HuH-7 (cell line): ENCODE measurements at places on chromosomes 2 and 18.

DNA sequence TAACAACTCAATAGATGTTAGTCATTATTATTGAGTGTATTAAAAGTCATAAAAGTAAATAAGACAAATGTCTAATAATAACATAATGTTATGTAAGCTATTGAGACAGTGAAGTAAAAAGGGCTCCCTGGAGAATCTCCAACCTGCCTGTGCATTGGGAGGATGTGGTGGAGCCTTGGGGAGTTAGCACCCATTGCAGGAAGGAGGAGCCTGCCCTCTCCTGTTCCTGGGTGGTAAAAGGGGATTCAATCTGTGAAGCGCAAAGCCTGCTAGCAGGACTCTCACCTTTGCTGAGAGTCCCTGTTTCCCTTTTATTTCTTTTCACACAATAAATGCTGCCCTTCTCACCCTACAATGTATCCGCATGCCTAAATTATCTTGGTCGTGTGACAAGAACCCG is 206.1 kb downstream of the RAB3GAP1 start:
- DNase-seq = no peak

DNA sequence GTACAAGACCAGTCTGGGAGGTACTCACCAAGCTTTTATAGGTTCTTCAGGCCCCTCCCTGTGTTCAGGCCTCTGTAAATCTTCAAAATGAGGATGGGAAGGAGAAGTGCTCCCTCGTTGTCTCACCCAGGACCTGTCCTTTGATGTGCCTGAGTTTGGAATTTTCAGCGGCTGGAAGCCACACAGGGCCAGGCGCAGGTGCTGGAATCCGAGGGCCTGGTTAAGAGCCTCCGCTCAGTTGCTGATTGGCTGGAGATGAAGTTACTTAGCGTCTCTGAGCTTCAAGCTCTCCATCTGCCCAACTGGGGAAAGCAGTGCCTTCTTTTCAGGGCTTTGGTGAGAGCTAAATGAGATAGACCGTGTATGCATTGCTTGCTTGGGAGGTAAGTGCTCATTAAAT is 30.0 kb downstream of the HJURP start:
- no peak for DNase-seq

DNA sequence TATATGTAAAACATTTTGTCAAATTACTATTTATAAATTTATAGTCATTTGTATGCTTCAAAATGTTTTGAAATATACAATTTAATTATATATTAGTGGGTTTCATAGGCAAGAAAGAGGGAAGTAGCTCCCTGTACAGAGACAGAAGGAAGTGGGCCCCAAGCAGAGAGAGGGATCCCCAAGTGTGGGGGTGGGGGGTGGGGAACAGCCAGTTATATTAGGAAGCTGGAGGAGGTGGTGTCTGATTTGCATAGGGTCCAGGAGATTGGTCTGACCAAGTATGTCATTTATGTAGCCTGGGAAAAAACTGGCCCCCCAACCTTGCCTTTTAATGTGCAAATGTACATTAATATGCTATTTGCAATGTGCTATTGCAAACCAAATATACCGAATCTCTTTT is 76.5 kb upstream of the ZSWIM2 start:
- no peak for DNase-seq

- no peak for DNase-seq
These were observed 31.5 kb downstream of the DYNC1I2 start for GRCh38 chr2:171718720-171719119.

- no peak for DNase-seq
These were observed 93.7 kb downstream of the SESTD1 start for GRCh38 chr2:179170901-179171300.

- no peak for DNase-seq
These were observed 60.7 kb upstream of the ITGA6 start for GRCh38 chr2:172366596-172367150.

- DNase-seq = no peak
These were observed 108.2 kb upstream of the SMAD2 start for GRCh38 chr18:48038636-48039035.

GRCh38 chr2:117770730-117771129 is 43.8 kb upstream of the DDX18 start:
- no peak for DNase-seq

GRCh38 chr2:162925595-162925994 is 87.0 kb upstream of the KCNH7 start:
- DNase-seq = no peak

DNA sequence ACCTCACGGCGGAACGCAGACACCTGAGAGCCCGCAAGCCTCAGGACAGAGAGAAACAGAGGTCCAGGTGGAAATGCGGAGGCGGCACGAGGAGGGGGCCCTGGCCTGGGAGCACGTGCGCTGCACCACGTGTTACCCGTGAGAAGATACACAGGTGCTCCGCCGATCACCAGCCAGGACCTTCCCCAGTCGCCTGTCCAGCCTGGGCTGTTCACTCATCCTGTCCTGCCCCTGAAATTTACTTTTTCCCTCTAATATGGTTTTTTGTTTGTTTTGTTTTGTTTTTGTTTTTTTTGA is 44.3 kb downstream of the TWIST2 start:
- DNase-seq = no peak

DNA sequence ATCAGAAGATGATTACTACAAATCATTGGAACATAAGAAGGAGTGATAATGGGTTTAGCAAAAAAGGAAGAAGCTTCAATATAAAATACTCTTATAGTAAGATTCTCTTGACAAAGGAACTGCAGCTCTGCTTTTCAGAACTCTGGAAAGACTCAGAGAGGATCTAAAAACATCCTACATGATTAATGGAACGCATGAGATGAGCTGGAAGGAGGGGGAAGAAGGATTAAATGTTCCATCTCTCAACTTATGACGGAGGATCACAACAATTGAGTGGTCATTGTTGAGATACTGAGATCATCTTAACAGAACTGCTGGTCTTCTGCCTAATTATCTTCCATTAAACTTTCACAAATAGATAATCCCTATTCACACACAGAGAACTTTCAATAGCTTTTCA is 267.5 kb upstream of the SLC8A1 start:
- no peak for DNase-seq

GRCh38 chr2:86297382-86298147 is 39.9 kb downstream of the REEP1 start:
- DNase-seq = no peak

DNA sequence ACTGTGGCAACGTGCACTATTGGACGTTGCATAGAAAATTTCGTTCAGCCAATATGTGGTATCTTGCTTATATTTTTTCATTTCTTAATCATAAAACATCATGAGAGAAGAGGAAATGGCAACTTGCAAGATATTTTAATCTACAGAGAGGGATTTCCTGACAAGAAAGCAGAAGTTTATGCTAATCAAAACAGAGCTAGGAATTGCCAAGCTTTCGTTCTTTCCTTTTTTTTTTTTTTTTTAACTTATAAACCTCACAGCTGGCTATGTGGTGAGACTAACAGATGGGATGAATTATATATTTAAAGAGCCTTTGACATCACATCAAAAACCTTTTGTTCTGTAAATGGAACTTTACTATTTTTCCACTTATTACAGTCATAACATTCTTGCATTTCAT is 1136.9 kb upstream of the TMEFF2 start:
- DNase-seq = no peak

GRCh38 chr2:151111599-151112278 is 149.9 kb downstream of the RBM43 start:
- DNase-seq = no peak

DNA sequence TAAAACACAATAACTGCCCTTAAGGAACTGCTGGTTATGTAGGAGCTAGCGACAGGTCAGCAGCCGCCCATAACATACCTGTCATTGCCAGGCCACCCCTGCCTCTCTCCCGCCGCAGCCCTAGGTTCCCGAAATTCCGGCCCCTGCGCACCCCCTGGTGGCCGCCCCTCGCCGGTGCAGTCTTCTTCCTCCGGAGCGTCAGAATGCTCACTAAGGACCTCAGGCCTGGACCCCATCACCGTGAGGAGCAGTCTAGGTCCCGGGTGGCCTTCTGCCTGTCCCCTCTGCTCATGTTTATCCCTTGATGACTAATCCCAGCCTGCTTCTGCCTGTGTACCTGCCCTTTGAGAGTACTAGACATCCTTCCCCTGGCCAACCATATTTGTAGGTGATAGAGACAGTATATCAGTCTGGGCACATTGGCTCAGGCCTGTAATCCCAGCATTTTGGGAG is 115.7 kb upstream of the SLC1A4 start:
- peak; percentile 90 for DNase-seq

- no peak for DNase-seq
These were observed 6.1 kb downstream of the IMPACT start for GRCh38 chr18:24432618-24433017.

DNA sequence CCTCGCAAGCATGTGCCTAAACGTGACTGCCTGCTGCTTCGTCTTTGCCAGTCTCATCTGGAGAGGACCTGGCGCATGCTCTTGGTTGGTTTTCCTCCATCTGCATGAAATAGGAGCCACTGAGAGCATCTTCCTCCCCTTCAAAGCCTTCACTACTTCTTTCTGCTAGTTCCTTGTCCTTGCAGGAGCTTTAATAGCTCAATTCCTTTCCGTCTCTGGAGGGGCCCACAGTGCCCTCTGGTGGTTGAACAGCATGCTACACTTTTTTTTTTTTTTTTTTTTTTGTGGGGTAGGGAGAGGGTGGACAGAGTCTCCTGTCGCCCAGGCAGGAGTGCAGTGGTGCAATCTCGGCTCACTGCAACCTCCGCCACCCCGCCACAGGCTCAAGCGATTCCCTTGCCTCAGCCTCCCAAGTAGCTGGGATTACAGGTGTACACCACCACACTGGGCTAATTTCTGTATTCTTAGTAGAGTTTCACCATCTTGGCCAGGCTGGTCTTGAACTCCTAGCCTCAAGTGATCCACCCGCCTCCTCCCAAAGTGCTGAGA is 59.6 kb downstream of the SP110 start:
- DNase-seq = peak; percentile 44

- no peak for DNase-seq
These were observed 294.5 kb upstream of the NT5C1B start for GRCh38 chr2:18883616-18884456.

DNA sequence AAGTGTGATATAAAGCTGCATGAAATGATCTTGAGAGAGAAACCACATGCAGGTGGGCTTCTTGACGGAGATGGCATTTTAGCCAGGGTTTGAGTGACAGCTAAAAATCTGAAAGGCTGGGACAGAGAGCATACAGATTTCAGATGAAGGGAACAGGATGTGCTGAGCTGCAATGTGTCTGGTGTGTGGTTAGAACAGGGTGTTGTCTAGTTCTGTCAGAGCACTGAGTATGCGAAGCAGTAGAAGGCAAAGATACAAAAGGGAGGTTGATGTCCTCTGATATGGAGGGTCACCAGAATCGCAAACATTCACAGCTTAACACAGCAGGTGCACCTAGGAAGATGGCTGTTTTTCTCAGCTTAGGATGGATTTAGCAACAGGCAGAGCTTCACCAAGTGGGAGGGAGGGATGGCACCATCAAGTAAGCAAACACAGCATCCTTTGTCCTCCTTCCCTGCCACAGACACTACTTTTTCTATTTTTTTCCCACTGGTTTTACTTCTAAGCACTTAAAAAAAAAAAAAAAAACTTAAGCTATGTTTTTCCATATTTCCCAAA is 182.5 kb downstream of the TMX3 start:
- no peak for DNase-seq

DNA sequence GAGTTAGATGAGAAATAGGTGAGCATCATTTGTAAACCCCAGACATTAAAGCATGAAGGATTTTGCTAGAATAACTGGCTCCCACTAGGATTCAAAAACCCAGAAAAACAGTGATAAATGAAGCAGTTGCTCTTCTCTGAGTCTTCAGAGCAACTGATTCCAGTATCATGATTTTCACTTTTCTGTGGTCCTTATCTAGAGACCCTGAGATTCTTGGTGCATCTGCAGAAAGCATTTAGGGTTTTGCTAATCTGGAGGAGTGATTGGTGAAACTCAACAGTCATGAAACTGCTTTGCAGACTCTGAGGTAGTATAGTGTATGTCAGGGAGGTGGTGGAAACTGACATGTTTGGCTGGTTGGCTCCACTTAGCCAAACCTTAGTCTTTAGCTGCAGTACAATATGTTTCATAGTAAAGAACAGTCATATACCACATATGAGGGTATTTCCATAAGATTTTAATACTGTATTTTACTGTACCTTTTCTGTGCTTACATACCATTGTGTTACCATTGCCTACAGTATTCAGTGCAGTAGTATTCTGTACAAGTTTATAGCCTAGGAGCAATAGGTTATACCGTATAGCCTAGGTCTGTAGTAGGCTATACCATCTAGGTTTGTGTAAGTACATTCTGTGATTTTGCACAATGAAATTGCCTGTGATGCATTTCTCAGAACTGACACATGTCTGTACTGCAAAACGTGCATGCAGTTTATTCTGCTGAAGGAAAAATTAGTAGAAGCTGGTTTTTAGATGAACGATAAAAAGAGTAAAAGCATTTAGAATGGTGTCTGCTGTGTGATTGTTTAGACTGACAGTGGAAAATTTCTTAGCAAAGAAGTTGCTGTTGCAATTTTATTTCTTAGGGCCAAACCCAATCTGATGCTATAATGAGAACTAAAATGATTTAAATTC is 23.8 kb downstream of the EML4 start:
- no peak for DNase-seq

GRCh38 chr2:11370377-11371091 is 26.1 kb upstream of the ROCK2 start:
- DNase-seq = no peak

GRCh38 chr18:22883179-22883578 is 49.9 kb upstream of the RBBP8 start:
- DNase-seq = no peak

- DNase-seq = no peak
These were observed 182.4 kb upstream of the ZNF521 start for GRCh38 chr18:25534401-25534800.

DNA sequence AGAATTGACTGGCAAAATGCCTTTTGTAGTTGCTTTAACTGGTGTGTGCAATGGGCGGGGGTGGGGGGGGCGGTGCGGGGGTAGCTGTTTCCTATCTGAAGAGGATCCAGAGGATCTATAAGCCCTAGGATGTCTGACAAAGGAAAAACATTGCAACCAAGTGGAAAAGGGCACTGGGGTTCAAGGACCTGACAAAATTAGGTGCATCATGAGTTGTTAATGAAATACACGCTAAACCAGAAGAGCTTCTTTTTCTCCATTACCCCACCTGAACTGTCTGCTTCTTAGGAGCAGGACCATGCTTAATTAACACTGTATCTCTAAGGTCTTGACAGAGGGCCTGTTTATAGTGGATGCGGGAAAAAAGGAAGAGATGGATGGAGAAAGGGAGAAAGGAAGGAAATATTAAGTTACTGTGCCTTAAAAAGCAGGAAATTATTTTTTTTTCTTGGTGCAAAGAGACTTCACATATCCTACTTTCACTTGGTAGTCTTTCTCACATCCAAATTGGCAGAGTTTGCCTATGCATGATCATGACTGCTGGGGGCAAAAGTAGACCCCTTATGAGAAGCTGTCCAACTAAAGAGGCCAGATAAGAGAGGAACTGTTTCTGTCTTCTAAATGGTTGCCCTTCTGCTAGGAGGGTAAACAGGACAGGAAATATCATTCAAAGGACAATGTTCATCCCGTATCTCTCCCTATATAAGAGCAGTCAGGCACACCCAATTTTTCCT is 4.6 kb downstream of the RND3 start:
- no peak for DNase-seq
